Activated T-helper 2 cell treated with anti-CD3 and anti-CD28 coated beads, Interferon-gamma antibody, Interleukin-2, Interleukin-4, amounts not matched to agents 10 μg/mL and 5 μg/mL and 100 μg/mL, durations not matched to agents 14 hours and 24 hours and 36 hours (primary cell): ENCODE measurements at places on chromosomes 4 and X.

DNA sequence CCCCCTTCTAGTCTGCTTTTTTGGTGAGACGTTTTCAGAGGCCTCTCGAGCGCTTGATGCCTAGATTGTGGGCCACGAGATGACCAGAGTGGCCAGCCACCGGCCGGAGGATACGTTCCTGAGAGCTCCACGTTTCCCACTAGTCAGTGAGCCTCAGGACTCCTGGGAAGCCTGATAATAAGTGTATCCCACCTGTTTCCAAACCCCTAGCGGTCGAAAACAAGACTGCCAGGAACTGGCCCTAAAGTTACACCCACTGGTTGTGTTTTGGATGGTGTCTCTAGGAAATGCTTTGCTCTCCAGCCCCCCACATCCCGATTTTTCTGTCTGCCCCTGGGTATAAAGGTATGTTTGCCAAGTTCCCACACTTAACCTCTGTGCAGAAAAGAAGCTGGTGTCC, 4.6 kb upstream of the RS1 start:
- DNase-seq: no peak

GRCh38 chr4:1978741-1979476, 29.9 kb downstream of the NELFA start:
- DNase-seq: no peak

GRCh38 chrX:456551-457291, 70.0 kb upstream of the PPP2R3B start:
- no peak for DNase-seq

GRCh38 chrX:139776599-139776998, 68.6 kb upstream of the MCF2 start:
- DNase-seq: no peak

DNA sequence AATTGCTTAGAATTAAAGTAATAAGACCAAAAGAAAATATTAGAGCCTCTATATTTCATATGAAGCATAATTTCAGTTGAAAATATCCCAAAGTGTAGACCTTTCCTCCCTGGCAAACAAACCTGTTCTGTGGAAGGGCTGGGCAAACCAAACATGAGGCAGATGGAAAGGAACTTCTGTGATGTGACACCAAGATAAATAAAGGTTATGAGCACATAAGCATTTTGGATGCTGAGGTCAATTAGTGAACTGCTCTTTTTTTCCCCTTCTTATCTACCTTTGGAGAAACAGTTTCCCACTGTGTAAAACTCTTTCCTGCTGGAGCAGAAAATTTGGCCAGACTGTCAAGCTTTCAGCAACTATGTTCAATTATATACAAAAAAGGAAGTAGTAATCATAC, 109.6 kb upstream of the STIM2 start:
- DNase-seq: no peak
